ENCODE measurements at places on chromosomes 6 and 20. TPM values are rescaled to one million over a fixed set of nuclear protein-coding genes. Genes with fewer than 3 reads are reported as not detected.

HLA-A gene
- total RNA-seq, result 625 TPM

ADGRB3 gene
- total RNA-seq, result under 0.01 TPM

ZBP1 gene
- not detected for total RNA-seq

TBC1D7 gene
- 30.2 TPM for total RNA-seq

Measured in glomerular endothelial cell (primary cell).